ENCODE measurements at places on chromosomes 2 and 18.

- DNase-seq = peak; percentile 32
Observed at GRCh38 chr2:27123302-27124150, at the start of gene ABHD1. Gene ABHD1, plus strand, starts transcription at chr2:27123815. Its CDS starts 134 bp downstream, at chr2:27123949.

DNA sequence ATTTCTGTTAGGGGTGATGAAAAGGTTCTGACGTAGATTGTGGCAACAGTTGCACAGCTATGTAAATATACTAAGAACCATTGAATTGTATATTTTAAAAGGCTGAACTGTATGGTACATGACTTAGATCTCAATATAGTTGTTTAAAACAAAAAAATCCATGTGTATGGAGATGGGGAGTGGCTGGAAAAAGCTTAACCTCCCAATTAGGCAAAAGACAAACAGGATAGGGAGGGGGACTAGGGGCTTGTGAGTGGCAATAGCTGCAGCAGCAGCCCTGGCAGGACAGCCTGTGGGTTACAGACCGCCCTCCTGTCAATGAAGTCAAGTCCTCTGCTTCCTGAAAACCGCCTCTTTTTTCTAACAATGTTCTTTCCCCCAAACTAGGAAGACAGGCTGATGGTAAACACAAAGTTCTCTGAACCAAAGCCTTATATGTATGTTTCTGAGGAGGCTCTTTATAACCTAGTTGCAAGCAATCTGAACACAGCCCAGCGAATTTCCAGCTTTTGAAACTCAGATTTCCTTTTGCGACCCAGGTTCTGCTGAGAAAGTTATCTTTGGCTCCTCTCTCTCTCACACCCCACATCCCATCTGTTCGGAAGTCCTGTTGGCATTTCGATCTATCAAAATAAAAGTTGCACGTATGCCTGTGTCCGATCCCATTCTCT, 10.3 kb downstream of the ATP8B1 start:
- DNase-seq = no peak

DNA sequence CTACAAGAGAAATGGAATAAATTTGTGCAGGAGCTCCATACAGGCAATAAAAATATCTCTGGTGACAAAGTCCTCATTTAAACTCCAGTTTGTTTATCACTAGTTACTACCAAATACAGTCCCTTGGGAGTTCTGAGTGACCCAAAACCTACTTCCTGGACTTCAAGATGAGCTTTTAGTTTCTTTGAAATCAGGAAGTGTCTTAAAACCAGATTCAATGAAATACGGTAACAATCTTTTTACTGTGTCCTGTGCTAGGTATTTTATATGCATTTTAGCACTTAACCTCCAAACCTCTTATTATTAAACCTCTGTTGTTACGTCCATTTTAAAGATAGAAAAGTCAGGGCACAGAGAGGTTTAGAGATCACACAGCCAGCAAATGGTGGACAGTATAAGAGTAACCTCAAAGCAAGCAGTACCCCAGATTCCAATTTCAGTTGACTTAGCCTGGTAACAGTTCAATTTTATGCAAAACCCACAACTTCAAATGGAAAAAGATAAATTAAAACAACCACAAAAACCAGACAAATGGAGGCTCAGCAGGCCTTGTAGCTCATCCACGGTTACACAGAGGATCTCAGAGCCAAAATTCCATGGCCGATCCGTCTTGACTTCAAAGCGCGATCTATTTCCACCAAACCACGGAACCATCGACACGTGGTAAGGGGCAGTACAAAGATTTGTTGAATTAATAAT, 1.3 kb upstream of the KCMF1 start:
- no peak for DNase-seq

DNA sequence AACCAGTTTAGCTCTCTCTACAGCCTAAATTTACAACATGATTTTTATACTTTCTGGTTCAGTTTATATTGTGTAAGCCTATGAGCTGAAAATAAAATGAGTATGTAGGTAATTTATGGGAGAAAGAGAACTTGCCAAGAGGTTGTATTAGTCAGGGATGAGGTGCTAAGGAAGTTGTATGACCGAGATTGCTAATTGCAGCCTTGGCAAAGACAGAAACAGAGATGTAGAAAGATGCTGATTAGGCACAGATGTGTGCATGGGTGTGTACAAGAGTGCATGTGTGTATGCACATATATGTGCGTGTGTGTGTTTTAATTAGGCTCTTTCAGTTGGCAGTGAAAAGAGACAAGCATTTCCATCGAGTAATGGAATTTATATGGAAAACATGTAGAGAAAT, 213.9 kb downstream of the FBXO15 start:
- no peak for DNase-seq

DNA sequence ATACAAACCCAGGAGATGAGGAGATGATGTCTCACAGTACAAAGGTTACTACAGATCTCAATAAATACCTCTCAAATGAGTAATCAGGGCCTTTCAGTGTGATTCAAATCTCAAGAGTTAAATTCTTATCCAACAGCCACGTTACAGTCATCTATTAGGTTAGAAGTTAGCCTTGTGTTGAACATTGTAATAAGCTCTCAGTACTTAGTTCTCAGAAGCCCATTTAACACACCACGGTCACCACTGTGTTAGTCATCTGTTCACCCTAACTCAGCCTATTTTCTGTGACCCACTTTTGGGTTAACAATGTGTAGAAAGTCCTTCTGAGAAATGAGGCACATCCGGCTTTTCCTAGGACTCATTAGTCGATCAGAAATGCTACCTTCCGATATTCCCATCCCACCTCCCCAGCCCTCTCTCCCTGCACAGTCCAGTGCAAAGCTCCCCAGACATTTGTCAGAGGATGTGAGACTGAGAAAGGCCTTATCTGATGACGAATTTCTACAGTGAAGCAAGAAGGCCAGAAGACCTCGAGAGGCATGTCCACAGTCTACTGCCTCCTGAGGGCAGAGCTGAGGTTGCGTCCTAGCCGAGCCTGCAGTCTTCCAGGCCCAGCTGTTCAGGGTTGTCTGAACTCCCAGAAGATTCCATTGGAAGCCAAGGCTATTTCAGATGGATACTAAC, 92.6 kb downstream of the ACTR2 start:
- DNase-seq = no peak

DNA sequence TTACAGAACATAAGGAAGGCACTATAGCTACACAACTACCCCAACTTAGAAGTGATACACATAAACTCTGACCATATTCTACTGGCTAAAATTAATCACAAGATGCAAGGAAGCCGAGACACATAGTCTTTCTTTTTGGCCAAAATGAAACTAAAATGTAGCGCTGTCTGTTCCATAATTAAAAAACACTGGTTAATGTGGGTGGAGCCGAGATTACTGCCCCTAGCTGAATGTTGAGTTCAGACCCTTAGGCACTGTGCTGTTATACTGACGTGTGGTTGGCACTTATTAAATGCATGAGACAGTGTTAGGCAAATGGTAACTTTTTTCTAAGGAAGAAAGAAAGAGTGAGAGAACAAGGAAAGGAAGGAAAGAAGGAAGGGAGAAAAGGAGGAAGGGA, 254.6 kb upstream of the RND3 start:
- DNase-seq = no peak

DNA sequence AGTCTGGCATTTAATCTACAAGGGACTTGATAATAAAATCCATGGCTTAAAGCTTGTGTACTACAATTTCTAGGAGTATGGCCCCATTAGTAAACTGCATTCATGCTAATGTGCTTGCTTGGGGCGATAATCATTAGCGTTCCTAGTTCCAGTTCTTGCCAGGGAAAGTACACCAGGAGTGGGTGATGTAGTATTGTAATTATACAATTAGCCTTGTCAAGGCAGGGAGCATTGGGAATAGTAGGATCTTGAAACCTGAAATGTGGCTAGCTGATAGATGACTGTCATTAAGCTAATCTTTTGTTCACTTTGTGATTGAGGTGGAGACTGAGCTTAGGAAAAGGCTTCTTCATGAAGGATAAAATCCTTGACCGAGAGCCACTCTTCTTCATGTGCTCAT, 989.2 kb downstream of the CPS1 start:
- DNase-seq = no peak

- no peak for DNase-seq
Observed at GRCh38 chr2:25103287-25103871, 61.5 kb downstream of the EFR3B start.

GRCh38 chr2:128498589-128498988, 179.9 kb upstream of the HS6ST1 start:
- no peak for DNase-seq

DNA sequence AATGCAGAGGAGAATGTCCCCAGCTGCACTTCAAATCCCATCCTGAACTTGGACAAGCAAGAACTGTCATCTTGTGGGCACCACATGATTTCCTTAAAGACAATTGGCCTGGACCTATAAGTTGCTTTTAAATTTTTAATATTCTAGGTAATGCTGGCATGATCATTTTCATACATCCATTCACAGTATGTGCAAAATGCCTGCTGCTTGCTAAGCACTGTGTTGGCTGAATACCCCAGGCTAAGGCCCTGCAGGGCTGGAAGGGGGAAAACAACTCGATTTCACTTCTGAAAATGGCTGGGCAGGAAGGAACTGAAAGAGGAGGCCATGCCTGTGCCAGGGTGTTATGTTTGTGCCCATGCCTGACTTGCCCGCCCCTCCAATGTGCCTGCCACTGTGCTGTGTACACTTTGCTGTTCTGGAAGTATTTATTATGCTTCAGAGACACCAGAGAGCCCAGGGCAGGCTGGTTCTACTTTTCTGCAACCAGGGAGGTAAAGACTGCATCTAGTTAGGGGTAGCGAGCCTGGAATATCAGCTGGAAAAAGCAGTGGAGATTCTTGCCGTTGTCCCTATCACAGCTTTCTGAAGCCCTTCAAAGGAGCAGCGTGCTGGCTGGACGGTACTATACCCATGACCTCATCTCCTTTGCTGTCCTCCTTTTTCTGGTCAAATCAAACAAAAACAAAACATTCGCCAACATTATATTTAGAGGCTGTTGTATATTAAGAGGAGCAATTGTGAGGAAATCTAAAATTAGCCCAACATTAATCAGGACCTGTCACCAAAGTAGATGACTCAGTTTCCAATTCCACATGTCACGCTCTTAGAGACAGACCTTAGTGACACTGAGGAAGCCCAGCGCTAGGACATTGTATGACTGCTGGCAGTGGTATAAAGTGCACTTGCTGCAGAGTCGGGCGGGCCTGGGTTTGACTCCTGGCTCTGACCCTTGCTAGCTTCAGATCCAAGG, 158.1 kb downstream of the DDX1 start:
- no peak for DNase-seq

GRCh38 chr2:69923116-69923515, 8.2 kb downstream of the MXD1 start:
- DNase-seq = no peak

GRCh38 chr18:32730620-32731091, 42.2 kb downstream of the KLHL14 start:
- no peak for DNase-seq

DNA sequence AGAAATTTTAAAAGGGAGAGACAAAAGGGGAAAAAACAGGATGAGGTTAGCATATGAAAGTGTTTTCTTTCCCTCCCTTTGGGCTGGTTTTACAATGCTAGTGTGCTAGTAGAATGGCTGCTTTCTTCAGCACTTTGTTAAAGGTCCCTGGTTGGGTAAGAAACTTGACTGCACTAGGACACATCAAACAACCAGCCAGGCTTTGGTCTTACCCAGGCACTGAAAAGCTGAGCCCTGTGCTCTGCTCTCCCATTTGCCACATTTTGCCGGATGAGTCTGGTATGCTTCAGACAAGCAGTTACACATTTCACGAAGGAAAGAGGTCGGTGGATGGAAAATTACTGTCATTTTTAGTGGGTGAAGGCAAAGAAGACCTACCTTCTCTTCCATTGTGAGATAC, 242.0 kb downstream of the DPP10 start:
- no peak for DNase-seq

GRCh38 chr2:72883356-72883962, 3.7 kb upstream of the SPR start:
- no peak for DNase-seq

DNA sequence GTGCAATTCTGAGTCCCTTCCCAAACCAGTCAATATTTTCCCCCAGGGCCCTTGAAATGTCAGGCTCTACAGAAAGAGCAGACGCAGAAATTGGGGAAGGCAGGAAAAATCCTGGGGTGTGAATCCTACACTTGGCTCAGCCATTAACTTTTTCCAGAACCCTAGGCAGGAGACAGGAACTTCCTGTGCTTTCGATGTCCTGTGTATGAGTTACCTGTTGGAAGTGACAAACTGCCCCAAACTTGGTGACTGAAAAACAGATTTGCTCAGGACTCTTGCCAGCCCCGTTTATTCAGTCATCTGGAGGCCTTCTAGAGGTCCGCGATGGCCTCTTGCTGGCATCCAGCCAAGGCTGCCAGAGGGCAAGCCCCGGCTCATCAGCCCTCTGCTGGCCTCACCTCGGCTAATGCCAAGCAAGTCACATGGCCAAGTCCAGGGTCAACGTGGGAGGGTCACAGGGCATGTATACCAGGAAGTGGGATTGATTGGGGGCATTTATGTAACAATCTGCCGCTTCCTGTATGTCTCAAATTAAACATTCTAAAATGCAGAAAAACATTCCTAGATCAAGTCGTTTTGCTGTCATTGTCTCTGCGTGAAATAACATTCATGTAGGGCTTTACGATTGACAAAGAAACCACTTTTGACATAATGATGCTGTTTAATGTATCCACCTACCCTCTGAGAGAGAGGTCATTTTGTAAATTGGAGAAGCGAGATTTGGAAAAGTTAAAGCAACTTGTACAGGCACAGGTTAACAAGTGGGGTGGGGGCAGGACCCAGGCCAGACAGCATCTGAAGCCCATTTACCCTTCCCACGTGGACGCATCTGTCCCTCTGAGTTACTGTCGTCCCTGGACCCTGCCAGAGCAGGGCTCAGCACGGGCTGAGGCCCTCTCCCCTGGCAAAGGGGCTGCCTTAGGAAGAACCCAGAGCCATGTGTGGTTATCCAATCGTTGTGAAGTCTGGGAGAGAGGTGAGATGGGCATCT, 179.4 kb downstream of the INHBB start:
- DNase-seq = no peak

DNA sequence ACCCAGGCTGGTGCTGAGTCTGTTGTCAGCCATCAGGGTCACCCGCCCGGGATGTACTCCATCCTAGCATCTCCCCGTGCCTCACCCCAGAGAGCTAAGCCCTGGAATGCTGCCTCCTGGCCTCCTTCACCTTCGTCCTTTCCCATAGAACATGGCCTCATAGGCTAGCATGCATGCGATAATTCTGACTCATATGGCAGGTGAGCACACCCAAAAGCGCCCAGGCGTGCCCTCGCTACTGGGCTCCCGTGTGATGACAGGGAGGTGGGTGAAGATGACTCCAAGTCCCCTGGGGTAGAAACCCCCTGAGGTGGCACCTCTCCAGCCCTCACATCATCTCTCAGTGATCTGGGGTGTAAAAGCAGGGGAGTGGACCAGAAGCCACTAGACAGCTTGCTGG, 7.3 kb downstream of the SPR start:
- no peak for DNase-seq

GRCh38 chr18:38007676-38008330, 442.2 kb upstream of the CELF4 start:
- DNase-seq = no peak

All from stimulated activated CD4-positive, alpha-beta T cell treated with anti-CD3 and anti-CD28 coated beads, TNF-alpha, amount 100 ng/mL, for 4 hours (primary cell).